Stimulated activated CD8-positive, alpha-beta memory T cell treated with anti-CD3 and anti-CD28 coated beads, Interleukin-7, amount 100 ng/mL, for 48 hours (primary cell): ENCODE measurements at places on chromosomes 3 and 15.
A peak's percentile ranks its signal among the peaks of the same experiment; 100 is the strongest.

GRCh38 chr3:118369892-118370491 is 664.7 kb downstream of the IGSF11 start:
- DNase-seq, result no peak

- DNase-seq, result peak; percentile 2
Observed at GRCh38 chr3:185207931-185208746, 45.7 kb downstream of the EHHADH start.

DNA sequence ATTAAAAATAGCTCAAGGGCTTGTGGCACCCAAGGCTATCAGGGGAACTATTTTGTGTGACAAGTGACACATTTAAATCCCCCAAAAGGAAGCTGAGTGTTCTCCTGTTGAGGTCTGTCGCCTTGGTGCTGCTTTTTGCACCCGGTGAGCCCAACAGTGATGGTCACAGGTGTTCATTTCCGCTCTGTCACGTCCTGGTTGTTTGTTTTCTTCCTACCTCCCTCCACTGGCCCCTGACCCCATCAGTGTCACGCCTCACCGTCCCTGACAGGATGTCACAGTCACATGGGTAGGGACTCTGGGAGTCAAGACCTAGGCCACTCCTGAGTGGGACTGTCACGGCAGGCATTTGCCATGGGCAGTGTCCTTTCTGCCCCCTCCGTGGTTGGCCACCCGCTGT is 11.2 kb downstream of the SLCO3A1 start:
- DNase-seq, result no peak

- no peak for DNase-seq
Observed at GRCh38 chr3:27022096-27022761, 347.0 kb downstream of the NEK10 start.

DNA sequence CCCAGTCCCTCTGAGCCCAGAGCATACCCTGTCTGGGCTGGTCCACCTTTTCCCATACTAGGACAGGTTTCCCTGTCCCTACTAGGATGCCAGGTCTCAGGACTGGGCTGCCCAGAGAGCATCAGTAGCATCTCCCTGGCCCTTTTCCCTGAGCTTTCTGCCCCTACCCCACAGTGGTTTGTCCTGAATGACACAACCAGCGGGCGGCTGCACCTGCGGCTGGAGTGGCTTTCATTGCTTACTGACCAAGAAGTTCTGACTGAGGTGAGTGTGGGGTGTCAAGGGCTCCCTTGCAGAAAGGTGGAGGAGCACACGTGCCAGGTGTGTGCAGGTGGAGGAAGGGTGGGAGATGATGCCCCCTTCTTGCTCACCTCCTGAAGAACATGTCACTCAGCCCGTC is 33.5 kb downstream of the ESYT3 start:
- no peak for DNase-seq

GRCh38 chr3:13865581-13865980 is 14.3 kb downstream of the WNT7A start:
- DNase-seq, result no peak

DNA sequence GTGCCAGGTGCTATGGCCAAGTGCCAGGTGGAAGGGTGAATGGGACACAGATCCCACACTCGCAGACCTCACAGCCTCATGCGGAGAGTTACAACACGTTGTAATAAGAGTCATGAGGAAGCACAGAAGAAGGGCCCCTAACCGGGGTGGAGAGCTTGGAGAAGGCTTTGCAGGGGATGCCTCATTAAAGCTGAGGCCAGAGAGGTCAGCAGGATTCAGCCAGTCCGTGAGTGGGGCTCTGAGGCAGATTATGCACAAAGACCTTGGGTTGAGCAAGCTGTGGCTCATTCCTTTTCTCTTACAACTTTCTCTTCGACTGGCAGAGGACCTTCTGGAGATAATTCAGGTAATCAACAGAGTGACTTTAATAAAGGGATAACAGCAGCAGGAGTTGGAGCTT is 65.3 kb upstream of the SNRK start:
- DNase-seq, result no peak

DNA sequence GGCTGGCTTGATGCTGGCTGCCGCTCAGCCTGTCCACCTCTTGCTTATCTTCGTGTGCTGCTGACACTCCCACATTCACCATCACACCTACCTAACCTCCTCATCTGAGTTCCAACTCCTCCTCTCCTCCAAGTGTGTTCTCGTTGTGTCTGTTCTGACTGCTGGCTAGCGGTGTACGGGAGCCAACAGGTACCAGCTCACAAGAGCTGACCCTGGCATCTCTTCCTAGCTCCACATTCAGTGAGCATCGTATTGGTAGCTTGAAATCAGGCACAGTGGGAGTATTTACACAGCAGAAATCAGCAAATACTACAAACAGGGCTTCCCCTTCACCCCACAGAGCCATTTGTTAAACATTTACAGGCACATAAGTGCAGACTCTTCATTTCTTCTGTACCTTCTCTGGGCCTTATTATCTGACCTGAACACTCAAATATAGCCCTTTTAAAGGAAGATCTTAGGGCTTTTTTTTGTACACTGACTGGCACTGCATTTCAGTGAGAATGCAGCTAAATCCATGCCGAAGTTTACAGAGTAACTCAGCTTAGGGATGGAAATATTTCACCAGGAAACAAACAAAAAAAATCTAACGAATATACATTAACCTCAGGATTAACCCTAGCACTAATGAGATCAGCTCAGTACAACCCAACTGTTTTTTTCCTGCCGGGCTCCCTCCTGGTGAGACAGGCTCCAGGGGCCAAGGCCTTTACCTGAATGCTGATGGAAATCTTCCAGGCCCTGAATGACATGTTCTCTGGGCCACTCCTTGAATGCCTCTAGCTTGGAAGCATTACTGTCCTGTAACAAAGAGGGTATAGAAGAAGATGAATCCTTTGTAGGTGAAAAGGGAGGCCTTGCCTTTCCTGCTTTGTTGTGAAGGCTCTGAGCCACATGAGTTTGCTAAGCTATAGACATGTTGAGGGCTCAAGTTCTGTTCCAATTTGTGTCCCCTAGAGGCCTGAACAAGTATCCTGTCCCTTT is 150.5 kb upstream of the LPP start:
- no peak for DNase-seq

DNA sequence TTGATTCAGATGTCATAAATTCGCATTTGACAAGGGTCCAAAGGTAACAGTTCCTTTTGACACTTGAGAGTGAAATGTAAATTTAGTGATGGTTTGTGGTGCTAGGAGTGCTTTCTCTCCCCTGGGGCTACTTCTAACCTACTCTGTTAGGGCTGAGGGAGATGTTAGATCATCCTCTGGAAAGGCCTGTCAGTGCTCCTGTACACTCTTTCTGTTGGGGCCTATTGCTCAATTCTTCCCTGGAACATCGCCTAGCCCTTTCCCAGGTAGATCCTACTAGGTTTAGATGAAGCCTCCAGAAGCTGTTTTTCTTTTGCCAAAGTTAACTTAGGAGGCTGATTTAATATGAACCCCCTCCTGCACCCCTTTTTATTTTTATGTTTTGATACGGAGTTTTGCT is 1.4 kb downstream of the PCCB start:
- DNase-seq, result no peak

GRCh38 chr3:38028621-38029361 is 651 bp downstream of the PLCD1 start:
- DNase-seq, result no peak

DNA sequence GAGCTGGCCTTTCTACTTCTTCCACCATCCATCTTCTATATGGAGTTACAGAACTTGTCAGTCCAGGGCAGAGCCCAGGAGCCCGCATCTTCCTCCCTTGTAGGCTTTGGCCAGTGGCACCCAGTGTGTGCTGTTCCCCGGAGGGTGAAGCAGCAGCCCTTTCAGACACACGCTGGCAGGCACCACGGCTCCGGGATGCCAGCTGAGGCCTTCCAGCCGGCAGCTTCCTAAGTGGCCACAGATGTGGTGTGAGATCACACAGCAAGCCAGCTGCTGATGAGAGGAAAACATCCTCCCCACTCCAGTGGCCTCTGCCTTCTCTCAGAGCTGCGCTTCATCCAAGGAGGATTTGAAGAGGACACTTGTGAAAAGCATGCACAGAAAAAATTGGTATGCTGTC is 24.1 kb downstream of the CRABP1 start:
- DNase-seq, result no peak
